AG04449 (cell line): ENCODE measurements at places on chromosomes 12 and 14.

GRCh38 chr14:93490001-93490400, 59.3 kb downstream of the UNC79 start:
- no peak for DNase-seq

GRCh38 chr12:64903479-64904152, 79.2 kb downstream of the TBC1D30 start:
- DNase-seq: no peak

- DNase-seq: no peak
Measured at GRCh38 chr12:52320784-52321400, at the start of gene KRT83. Gene KRT83 (minus strand): TSS chr12:52321398. CDS start chr12:52321335, 63 bp downstream.

GRCh38 chr14:104215706-104216334, 77.4 kb downstream of the KIF26A start:
- no peak for DNase-seq

- peak; percentile 78 for DNase-seq
Measured at GRCh38 chr12:50620109-50620977, 115.6 kb downstream of the DIP2B start.

DNA sequence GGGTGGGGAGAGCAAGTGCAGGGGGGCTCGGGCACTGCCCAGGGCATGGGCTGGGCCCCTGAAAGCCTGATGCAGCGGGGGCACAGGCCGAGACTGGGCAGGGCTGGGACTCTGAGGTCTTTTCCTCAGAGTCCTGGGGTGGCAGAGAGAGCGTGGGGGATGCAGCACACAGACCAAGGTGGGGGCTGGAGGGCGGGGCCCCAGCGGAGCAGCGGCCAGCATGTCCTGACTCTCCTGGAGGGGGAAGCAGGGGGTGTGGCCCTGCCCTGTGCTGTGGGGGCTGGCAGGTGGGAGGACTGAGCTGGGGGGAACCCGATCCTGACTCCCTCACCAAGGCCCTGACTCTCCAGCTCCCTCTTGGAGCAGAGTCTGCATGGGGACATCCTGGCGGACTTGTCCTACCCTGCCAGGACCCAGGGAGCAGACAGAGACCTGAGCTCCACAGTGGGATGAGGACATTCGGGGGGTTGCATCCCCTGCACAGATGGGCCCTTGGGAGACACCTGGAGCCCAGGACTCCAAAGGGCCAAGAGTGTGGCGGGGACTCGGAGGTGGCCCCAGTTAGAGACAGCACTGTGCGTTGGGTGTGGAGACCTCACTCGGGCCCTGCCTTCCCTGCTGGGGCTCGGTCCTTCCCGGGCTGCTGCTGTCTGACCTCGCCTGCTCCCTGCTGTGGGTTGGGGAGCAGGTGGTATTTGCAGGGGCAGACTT, 326.1 kb downstream of the TMEM121 start:
- DNase-seq: no peak

- no peak for DNase-seq
Measured at GRCh38 chr14:79961197-79961596, 250.1 kb downstream of the DIO2 start.

DNA sequence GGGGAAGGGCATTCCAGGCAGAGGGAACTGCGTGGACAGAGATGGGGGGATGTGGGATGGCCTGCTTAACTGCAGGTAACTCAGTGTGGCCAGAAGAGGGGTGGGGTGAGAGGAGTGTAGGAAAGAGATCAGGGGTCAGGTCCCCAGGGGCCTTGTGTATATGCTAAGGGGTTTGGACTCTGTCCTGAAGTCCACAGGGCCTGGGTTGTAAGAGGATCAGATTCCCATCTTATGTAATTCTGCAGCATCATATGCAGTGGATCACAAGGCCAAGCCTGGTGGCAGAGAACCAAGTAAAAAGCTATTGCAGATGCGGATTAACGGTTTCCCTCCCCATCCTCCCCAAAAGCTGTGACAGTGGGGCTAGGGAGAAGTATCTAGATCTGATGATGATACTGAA, 8.7 kb downstream of the TCTN1 start:
- DNase-seq: no peak

- DNase-seq: no peak
Measured at GRCh38 chr12:120939523-120939922, 35.4 kb upstream of the SPPL3 start.

- no peak for DNase-seq
Measured at GRCh38 chr14:97456958-97457357, 659.8 kb downstream of the VRK1 start.

DNA sequence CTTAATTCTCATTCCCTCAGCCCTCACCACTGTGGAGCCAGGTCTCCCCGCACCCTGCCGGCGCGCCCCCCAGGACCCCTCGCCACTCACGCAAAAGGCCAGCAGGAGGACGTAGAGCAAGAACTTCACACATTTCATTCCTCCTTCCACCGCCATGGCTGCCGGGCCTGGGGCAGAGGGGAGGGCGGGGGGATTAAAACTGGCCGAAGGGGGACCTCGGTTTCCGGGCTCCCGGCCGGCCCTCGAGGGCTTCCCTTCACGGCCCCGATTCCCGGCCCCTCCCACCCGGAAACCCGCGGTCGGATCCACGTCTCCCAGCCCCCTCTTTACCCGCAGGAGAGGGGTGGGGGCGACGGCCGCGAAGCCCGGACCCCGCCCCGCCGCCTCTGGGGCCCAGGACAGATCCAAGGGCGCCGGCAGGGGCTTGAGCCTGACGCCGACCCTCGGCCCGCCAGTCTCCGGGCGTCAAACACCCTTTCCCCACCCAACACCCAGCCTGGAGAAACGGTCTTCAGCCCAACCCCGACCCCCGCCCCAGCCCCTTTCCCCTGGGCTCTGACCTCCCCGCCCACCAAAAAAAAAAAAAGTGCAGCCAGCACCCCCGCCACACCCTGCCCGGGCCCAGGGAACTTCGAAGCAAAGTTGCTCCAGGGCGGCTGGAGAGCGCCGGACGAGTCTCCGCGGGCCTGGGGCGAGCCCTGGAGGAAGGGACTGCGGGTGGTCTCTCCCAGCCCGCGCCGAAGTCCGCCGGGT, 447 bp downstream of the CD63 start:
- DNase-seq: no peak

GRCh38 chr12:4191642-4192041, 81.9 kb upstream of the CCND2 start:
- DNase-seq: no peak

DNA sequence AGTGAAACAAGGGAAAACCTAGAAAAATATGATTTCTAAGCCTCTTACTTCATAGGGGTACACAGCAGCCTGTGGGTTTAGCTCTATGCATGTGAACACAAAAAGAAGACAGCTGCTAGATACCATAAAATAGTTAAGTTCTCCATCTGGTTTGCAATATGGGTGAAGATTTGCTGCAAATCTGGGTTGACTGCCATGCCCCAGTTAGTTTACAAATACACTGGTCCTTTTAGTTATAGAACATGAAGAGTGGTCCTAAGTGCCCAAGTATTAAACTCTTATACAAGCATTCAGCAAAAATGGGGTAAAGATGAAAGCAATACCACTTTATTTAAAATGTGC, 176.1 kb downstream of the AEBP2 start:
- DNase-seq: no peak

DNA sequence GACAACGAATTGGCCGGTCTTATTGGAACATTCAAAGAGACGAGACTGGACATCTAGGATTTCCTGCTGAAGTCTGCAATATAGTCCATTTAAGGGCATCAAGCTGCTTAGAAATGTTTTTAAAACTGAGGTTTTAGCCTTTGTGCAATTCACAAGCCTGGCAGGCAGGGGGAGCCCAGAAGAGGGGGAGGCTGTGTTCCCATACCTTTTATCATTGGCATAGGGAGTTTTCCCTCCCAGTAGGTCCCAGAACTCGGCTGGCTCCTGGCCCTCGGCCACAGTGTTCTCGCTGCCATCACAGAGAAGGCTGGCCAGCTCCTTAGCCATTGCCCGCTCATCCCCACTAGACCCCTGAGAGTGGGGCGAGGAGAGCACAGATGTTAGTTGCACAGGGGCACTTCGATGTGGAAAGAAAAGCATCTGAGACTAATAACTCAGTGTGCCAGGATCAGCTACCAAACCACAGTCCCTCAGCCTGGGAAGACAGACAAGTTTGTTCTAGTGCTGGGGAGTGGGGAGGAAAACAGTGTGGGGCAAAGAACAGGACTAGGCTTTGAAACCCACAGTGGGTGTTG, 15.1 kb downstream of the AVIL start:
- DNase-seq: no peak

GRCh38 chr12:12689647-12690300, 6.2 kb downstream of the GPR19 start:
- no peak for DNase-seq

GRCh38 chr12:114776731-114777442, 92.9 kb upstream of the TBX3 start:
- peak; percentile 10 for DNase-seq

DNA sequence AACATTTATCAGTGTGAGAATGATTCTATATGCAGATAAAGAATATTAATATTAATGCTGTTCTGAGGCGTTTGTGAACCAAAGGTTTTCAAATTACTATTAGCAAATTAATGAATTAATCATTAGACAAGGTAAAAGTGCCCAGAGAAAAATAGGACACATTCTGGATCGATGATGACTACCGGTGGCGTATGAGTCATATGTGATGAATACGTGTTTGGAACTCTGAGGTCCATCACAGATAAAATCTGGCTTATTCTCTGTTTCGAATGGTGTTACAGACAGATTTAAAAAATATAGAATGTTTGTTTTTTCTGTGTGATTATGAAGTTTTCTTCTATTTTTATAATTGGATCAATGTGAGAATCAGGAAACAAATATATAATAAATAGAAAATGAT, 79.2 kb upstream of the RTL1 start:
- DNase-seq: no peak

DNA sequence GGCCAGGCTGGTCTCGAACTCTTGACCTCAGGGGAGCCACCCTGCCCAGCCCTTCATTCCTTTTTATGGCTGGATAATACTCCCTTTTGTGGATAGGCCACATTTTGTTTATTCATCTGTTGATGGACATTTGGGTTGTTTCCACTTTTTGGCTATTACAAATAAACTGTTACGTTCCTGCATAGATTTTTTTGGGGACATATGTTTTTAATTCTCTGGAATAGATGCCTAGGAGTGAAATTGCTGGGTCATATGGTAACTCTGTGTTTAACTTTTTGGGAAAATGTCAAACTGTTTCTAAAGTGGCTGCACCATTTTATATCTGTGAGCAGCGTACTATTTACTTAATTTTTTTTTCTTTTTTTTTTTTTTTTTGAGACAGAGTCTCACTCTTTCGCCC, 9.8 kb downstream of the KMT5A start:
- DNase-seq: no peak

DNA sequence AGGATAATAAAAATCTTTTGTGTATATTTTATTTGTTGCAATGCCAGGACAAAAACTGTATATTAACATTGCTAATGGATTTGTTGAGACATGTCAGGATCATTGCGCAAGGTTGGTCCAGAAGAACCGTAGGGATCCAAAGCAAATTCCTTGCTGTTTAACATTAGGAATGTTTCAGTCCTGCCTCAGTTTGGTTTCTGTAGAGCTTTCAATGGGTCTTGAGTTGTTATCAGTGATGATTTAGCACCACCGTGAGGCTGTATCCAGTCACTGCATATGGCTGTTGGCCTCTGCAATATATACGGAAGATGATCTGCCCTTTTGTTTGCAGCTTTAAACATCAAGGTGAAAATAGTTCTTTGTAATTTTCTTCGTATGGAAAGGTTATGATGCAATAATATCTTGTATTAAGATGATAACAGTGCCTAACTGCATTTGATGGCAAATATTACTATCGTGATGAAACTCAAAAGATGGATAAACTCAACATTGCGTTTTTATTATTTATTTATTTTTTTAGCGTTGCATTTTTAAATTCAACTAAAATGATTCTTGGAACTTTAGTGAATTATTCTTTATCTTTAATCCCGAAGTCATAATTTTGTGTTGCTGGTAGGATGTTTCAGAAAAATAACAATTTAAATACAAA, 231.2 kb downstream of the AKAP6 start:
- DNase-seq: peak; percentile 64

GRCh38 chr12:79895071-79895470, 39.8 kb downstream of the PPP1R12A start:
- DNase-seq: no peak

DNA sequence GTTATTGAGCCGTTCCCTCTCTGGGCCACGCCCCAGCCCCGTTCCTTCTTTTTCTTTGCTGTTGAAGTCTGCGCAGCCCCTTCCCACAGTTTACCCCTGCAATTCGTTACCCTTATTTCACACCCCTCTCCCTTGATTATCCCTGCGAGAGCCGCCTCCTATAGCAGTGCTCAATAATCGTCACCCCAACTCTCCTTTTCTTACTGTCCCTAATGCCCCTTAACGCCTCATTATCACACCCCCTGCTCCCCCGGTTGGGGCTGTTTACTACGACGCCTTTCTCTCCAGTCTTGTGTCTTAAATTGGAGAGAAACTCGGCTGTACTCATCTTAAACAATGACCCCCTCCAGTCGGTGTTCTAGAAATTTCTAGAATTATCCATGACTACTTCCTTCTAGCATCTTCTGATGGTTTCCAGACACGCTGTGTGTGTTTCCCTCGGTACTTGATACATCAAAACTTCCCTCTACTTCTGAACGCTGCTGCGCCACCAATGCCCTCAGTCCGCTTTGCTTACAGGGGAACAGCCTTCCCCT, 713 bp upstream of the FBXL14 start:
- no peak for DNase-seq

DNA sequence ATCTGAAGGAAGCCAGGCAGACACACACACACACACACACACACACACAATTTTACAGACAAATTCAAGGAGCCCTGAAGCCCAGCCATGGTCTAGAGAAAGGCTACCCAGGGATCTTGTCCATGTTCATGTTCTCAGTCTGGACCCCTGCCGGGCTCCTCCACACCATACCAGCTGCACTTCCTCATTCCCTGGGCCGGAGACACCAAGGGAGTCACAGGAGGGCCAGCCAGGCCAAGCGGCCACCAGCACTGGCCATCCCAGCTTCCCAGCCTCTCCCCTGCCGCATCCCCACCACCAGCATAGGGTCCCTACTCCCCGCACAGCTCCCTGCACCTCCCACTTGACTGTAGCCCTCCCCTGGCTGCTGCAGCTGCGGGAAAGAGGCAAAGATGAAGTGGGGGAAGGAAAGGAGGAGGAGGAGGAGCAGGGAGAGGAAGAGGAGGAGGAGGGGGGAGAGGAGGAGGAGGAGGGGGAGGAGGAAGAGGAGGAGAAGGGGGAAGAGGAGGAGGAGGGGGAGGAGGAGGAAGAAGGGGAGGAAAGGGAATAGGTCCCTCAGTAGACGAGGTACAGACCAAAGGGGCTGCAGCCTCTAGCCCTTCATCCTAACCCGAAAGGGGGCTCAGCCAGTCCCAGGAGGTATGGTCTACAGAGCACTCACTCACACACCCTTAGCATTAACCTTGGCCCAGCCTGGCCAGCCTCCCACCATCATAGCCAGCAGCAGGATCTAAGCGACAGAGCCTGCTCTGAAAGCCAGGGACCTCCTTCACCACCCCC, 293.2 kb downstream of the DPF3 start:
- DNase-seq: no peak

DNA sequence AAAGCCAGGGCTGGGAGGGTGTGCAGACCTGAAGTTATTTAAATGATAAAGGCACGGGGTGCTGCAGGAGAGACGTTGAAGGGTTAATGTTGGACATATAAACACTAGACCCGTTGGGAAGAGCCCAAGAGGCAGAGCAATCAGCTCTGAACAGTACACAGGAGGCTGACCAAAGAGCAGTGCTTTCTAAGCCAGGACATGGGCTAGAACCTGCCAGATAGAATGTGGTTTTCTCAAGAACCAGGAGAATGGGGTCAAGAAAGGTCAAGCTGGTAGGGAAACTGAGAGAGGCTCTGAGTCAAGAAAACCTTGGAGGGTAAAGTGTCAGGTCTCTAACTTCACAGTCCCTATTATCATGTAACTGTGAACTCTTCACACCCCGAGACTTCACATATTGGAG, 143.2 kb upstream of the EEA1 start:
- no peak for DNase-seq

GRCh38 chr12:24979976-24980730, 31.3 kb upstream of the BCAT1 start:
- DNase-seq: no peak
